ENCODE measurements at places on chromosomes 3 and 15. TPM values are rescaled to one million over a fixed set of nuclear protein-coding genes. Genes with fewer than 3 reads are reported as not detected.

GRCh38 chr3:48240000-48240963 lies 622 bp upstream of the ZNF589 start:
- DNase-seq: no peak

GRCh38 chr3:45944830-45945620 lies 1.8 kb downstream of the CXCR6 start:
- no peak for DNase-seq

SH3GL3 gene
- total RNA-seq: 1.0 TPM

GRCh38 chr3:100023150-100023549 lies 91.2 kb downstream of the FILIP1L start:
- no peak for DNase-seq

DNA sequence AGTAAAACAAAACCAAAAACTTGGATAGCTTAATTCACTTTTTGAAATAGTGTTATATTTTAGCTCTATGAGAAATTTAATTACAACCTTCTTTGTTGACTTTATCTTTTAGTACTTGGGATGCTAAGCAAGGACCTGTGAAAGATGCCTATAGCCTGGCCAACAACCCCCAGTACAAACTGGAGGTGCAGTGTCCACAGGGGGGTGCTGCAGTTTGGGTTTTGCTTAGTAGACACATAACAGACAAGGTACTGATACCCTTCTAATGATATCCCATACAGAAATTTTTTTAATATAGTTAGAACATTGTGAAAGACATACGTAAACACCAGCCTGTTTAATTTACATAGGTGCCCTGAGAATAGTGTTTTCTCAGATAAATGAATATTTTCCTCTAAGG lies 35.3 kb downstream of the CAPN7 start:
- DNase-seq: no peak

- no peak for DNase-seq
Measured at GRCh38 chr3:48546203-48546829, 10.3 kb downstream of the PFKFB4 start.

DNA sequence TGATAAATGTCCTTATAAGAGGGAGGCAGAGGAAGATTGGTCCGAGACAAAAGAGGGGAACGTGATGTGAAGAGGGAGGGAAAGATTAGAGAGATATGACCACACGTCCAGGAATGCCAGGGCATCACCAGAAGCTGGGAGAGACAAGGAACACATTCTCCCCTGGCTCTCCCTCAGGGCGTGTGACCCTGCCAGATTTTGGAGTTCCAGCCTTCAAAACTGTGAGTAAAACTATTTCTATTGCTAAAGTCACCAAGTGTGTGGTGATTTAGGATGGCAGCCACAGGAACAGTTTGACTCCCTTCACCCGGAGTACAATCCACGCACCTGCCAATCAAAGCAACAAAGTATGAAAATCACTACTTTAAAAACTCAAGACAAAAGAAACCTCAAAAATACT lies 32.1 kb upstream of the TJP1 start:
- no peak for DNase-seq

DNA sequence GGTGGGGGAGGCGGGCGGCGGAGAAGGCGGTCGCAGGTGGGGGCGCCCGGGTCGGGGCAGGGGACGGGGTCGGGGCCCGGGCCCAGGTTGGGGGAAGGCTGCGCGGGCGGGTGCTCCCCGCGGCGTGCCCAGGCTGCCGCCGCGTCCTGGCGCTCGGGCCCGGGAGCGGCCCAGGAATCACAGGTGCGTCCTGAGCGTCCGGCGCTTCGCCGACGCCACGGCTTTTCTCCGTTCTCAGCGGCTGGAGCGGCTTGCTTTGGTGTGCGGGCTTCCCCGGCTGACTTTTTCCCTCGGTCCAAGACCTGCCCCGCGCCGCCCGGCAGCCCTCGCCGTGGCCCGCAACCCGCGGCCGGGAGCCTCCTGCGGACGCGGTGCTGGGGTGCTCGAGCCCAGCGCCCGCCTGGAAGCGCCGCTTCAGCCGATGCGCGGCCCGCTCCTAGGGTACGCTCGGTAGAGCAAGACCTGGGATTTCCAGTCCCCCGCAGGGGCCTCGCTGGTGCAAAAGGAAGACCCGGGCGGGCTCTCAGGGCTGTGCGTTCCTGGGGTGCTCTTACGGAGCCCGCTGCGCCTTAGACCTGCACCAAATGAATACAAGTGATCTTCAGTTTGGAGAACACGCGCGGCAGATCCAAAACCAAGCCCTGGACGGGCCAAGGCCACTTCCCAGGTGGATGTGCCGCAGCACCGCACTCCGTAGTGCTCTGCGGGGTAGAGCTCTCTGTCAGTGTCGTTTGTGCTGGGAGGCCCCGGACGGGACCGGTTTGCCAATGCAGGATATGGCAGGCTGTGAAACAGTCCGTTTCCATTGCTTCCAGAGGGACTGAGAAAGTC lies 639 bp downstream of the NIPA1 start:
- DNase-seq: no peak

GRCh38 chr3:38268087-38268486 lies 2.5 kb downstream of the SLC22A13 start:
- DNase-seq: no peak

GRCh38 chr3:30672959-30673358 lies 66.6 kb downstream of the TGFBR2 start:
- no peak for DNase-seq

ANKUB1 gene
- total RNA-seq: not detected

OSTN gene
- 0.04 TPM for total RNA-seq

CCR9 gene
- total RNA-seq: not detected

DNA sequence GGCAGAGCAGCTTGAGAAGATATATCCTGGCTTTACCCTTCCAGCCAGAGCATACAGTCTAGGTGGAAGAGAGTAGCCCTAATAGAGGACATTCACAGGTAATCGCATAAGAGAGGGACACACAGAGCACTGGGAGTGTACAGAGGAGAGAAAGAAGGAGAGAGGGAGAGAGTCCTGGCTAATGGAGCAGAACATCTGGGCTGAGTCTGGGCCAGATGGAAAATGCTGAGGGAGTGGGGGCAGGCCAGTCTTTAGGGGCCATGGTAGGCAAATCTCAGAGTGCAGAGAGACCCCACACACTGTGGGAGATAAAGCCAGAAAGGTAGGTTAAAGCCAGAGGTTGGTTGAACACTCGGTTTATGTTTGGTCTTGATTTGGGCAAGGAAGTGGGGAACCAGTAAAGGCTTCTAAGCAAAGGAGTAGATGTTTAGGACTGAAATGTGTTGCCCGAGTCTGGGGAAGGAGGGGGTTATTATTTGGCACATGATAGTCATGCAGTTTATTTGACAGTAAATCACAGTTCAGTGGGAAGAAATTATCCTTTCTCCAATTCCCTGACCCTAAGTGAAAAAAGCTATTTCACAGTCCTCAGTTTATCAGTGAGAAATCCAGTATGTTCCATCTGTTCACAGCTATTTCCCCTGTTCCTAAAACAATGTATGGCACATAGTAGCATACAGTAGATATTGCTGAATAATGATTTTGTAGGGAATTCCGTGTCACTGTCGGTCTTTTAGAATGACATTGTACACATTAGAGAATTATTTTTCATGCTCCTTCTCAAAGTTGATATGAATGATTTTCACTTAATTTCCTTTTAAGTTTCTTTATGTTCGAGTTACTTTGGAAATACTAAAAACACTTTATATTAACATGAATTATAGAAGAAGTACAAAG lies 45.7 kb downstream of the PDHB start:
- DNase-seq: no peak

GRCh38 chr15:39704689-39705088 lies 78.0 kb downstream of the FSIP1 start:
- no peak for DNase-seq

KLHL25 gene
- total RNA-seq: 14.8 TPM

FETUB gene
- not detected for total RNA-seq

RLBP1 gene
- not detected for total RNA-seq

- no peak for DNase-seq
Measured at GRCh38 chr3:10779293-10779805, 36.7 kb upstream of the SLC6A11 start.

GADL1 gene
- not detected for total RNA-seq

DNA sequence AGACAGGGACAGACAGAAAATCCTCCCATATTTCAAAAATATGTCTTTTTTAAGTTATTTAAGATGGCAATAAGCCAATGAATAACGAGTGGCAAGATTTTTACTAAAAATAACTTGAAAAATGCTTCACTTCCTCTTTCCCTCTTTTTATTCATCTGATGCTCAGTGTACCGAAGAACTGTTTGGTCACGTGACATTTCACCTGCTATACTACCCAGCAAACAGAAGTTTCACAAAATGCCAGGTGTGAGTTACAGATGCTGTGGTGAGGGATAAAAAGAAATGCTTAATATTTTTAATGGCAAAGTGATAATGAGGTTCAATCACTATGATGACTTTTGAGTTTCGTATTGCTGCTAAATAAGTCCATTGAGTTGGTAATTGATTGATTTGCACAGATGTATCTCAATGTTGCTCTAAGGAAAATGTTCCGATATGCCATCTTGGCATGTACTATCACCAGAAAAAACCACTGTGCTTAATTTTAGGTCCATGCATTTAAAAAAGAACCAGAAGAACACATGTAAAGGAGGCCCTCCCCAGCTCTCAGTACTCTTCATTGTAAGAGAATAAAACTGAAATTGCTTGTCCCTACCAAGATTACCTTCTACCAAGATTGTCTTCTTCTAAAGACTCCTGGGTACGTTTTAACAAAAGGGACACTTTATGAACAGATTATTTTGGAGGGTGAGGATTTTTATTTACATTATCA lies 26.0 kb upstream of the SEC62 start:
- no peak for DNase-seq

DNA sequence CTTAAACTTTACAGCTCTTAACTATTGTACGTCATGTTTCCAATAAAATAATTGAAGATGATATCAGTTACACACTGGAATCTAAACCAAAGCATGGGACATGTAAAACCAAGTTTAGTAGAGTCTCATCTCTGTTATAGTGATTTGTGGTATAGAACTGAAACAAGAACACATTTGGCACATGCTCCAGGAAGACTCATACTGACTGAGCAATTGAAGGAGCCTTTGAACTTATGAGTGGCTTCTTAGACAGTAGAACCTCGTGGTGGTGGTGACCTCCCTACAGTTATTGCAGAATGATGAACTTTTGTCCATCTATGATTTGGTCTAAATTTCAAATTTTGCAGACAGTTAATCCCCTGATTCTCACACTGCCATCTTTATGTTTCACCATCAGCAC lies 729.7 kb downstream of the ROBO1 start:
- no peak for DNase-seq

CMTM6 gene
- 102 TPM for total RNA-seq

GRCh38 chr3:42661593-42662022 lies 8.1 kb downstream of the ZBTB47 start:
- DNase-seq: no peak
